ENCODE measurements at places on chromosomes 1 and 21.

DNA sequence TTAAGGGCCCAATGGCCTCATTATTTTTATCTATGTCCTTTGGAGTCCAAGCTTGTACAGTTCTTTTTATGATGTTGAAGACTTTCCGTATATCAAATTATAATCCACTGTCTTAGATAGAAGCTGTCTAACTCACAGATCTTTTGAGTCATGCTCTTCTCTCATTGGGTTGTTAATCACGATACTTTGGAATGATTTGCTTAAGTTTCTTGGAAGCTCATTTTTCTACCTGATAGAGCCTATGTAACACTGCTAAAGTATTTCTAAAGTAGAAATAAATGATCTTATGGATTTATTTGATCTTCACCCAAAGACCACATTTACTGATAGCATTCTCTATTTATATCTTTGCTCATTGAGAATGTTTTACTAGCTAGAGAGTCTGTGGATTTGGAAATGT, 1554.1 kb downstream of the PLA2G4A start:
- DNase-seq, result no peak

DNA sequence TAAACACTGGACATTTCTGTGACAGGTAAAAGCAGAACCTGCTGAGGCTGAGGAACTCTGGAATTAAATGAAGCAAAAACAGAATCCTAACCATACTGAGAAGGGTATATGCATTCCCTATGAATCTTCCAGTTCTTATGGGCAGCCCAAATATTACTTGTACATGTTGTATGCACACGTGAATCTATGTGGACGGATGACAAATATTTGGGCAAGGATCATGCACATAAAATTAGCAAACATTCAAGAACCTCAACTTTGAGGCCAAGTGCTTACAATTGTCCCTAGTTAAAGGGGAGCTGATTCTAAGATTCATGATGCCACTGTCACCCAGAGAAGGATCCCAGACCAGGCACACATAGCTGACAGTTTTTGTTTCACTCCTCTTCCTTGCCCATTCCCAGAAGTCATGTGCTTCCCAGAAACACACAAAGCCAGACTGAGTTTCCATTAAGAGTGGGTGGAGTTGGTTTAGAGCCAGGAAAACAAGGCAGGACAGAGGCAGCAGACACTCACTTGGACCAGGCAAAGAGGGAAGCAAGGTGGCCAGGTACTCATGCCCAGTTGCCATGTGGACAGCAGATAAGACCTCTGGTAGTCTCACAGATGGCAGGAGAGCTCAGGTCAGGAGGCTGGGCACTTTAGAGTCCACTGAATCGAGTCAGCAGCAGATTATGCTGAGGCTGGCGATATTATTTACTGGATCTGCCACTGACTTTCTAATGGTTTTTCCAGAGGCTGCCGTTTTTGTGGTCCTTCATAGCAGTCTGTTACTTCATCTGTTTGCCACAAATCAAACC, 25.6 kb downstream of the AK2 start:
- no peak for DNase-seq

- peak; percentile 7 for DNase-seq
Observed at GRCh38 chr1:28062806-28063205, 25.6 kb downstream of the EYA3 start.

DNA sequence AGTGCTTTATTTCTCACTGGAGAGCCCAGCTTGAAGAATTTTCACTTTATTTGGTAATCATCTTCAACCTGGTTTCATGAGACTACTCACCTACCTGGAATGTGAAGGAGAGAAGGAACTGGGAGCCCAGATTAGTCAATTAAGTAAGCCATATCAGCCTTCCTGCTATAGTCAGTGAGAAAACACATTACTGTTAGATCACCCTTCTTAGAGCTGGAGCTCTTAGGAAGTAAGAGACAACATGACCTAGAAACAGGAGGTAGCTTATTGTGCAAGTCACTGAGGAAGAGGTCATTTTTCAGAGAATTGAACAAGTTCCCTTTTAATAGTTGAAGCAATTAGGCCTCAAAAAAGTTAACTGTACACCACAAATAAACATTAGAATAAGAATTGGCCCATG, 49.2 kb upstream of the TEKT2 start:
- DNase-seq, result no peak

- no peak for DNase-seq
Observed at GRCh38 chr1:168643152-168643551, 66.7 kb downstream of the XCL1 start.

- no peak for DNase-seq
Observed at GRCh38 chr1:232249339-232249738, 380.6 kb downstream of the SIPA1L2 start.

DNA sequence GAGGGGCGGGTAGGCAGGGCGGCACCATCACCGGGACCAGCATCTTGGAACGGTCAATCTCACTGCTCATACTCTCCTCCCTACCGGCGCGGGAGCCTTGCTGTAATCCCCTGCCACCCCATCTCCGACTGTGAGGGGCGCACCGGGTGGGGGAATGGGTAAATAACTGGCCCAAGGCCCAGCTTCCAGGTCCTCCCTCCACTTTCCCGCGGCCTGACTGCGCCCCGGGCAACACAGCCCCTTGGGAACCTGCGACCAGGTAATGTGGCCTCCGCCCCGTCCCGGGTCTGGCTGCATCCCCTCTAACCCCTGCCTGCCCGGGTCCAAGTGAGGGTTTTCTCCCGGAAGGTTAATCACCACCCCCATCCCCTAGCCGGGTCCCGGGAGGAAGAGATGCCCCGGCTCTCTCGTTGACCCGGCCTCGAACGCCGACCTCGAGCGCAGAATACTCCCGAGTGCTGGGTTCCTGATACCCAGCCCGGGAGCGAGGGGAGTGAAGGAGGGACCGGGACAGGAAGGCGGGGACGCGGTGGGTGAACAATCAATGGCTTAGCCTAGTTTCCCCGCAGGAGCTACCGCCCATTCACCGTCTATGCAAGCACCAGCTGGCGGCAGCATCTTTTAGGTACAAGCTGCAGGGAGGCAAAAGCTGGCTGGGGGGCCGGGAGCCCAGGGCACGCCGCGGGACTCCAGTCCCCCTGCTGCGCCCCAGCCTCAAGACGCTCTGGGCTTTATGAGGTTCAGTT, 5.9 kb upstream of the LHX9 start:
- no peak for DNase-seq

DNA sequence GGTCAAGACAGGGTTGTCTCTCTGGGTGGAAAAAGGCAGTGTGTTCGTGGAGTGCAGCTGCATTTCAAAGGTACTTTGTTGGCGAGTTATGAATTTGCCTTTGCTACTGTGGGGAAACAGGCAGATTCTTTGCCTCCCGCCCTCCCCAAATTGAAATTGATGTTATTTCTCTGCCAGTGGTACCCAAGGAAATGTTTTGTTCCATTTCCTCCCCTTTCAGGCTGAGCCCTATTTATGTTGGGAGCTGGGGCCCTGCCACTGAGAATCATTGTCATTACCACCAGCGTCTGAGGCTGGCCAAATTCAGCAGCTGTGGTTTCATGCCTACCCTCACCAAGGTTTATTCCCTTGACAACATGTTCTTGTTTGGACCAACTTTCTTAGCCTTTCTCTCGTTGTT, 48.5 kb upstream of the OLIG2 start:
- no peak for DNase-seq

GRCh38 chr1:162029157-162029556, 5.5 kb upstream of the OLFML2B start:
- DNase-seq, result no peak

DNA sequence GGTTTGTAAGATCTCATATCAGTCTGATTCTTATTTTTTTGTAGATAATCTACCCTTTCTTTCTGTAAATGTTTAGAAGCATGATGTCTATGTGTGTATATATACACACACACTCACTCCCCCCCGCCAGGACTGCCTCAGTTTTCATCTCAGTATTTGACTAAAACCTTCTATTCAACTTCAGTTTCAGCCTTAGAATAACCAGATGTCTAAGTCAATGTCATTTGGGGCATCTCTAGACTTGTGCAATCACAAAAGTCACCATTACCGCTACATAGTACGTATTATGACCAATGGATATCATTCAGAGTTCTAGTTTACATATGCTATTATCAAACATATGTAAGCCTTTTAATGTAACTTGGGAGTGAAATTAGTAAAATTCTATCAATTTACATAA, 53.3 kb upstream of the BOLA1 start:
- no peak for DNase-seq

DNA sequence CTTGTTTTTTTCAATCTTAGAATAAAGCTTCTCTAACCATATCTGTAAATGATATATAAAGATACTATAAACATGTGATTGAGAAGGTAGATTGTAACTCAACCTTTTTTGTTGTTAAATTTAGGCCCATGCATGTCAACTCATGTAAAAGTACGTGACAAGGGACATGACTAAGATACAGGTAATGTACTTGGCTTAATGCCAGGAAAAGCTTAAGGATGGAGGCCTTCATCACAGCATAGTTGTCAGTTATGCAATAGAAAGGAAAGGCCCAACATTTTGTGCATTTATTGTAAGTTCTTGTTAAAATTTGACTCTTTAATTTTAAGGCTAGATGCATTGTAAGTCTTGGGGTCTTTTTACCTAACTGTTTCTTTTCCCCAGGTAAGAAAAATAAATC, 305.1 kb downstream of the LTN1 start:
- DNase-seq, result no peak

DNA sequence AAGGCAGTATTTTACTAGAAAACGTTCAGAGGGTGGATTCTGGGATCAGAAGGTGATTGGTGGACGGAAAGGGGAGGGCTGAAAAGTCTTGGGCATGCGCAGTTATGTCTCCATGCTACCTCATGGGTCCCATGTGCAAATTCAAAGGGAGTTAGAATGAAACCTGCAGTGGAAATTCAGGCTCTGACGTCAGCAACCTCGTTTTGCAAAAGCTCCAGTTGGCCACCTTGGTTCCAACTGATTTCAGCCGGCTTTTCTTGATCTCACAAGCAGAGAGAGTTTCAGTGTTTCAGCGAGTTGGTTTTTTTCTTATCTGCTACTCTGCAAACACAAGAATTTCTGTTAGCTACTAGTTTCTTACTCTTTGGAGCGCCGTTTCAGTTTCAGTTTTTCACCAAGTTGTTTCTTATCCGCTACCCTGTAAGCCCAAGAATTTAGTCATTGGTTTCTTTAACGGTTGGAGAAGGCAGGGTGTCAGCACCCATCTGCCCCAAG, 69.8 kb upstream of the PGBD5 start:
- DNase-seq, result no peak

DNA sequence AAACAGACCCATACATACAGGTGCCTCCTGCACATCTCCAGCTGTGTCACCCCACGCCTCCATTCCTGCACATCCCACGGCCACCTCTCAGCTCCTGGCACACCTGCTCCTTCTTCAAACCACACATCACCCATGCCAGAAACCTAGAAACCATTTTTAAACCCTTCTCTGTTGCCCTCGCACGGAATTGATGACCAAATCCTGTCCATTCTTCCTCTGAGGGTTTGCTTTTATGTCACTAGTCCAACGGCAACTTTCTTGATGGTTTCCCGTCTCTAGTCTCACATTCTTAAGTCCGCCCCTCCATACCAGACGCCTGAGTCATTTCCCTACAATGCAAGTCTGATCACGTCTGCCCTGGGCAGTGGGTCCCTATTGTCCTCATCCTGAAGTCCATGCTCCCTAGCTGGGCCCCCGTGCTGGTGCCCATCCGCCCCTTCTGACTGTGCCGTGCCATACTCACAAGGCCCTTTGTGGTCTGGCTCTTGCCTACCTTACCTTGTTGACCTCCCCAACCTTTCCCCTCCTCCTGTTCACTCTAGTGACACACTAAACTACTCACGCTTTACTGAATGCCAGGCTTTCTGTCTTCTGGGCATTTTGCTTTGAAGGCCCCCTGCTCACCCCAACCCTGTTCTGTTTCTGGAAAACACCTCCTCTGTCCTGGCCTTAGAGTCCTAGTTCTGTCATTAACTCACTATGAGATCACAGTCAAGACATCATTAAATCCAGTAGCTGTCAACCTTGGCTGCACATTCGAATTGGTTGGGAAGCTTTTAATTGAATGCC, 17.6 kb downstream of the SLC2A1 start:
- DNase-seq, result no peak

GRCh38 chr1:62184336-62184735, 10.3 kb upstream of the L1TD1 start:
- no peak for DNase-seq

GRCh38 chr1:44411861-44412260, 6.8 kb downstream of the RNF220 start:
- DNase-seq, result no peak

- DNase-seq, result no peak
Observed at GRCh38 chr1:18284805-18285537, 177.4 kb downstream of the IGSF21 start.

GRCh38 chr1:79082233-79082632, 75.7 kb upstream of the ADGRL4 start:
- DNase-seq, result no peak

GRCh38 chr1:119004781-119005180, 16.6 kb upstream of the TBX15 start:
- DNase-seq, result no peak

GRCh38 chr1:118244194-118244593, 59.2 kb upstream of the SPAG17 start:
- DNase-seq, result no peak

- no peak for DNase-seq
Observed at GRCh38 chr21:45016031-45016405, 58.4 kb upstream of the ADARB1 start.

DNA sequence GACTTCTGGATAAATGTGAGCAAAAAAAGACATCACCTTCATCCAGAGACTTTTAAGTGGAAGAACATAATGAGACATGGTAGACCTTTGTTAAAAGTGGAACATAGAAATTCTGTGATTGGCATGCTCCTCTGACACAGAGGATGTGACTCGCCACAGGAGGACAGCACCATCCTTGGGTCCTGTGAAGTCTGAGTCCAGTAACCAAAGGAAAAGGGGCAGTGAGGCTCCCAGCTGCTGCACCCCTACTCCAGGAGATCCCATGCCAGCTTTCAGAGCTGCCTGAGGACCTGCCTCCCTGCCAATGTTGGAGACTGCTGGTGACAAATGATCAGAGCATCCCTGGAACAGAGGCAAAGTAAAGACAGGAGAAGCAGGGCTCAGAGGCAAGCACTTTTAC, 136.2 kb downstream of the BRINP2 start:
- DNase-seq, result no peak

DNA sequence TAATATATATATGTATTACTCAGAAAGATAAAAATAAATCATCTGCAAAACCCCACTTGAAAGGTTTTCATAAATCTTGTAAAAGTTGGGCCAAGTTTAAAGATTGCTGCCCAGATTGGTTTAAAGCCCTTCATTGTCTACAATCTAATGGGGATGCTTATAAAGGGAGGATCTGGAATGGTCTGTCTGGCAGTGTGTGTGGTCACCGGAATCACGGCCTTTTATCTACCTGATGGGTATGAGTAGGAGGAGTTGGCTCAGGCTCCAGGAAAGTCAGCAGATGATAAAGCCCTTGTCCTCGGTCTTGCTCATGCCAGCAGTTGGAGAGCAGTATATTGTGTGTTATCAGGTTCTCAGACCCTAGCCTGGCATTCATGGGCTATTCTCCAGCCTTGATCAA, 197.7 kb downstream of the ROR1 start:
- no peak for DNase-seq

GRCh38 chr1:39690225-39690624, 1.0 kb downstream of the HPCAL4 start:
- DNase-seq, result no peak

Data from stimulated activated CD4-positive, alpha-beta T cell treated with anti-CD3 and anti-CD28 coated beads, TNF-alpha, amount 100 ng/mL, for 24 hours (primary cell).